ENCODE measurements at places on chromosomes 4 and X.

- no peak for DNase-seq
These were observed 21.8 kb downstream of the NOP14 start for GRCh38 chr4:2941138-2942036.

GRCh38 chrX:126982158-126982557 lies 162.6 kb downstream of the PRR32 start:
- no peak for DNase-seq

DNA sequence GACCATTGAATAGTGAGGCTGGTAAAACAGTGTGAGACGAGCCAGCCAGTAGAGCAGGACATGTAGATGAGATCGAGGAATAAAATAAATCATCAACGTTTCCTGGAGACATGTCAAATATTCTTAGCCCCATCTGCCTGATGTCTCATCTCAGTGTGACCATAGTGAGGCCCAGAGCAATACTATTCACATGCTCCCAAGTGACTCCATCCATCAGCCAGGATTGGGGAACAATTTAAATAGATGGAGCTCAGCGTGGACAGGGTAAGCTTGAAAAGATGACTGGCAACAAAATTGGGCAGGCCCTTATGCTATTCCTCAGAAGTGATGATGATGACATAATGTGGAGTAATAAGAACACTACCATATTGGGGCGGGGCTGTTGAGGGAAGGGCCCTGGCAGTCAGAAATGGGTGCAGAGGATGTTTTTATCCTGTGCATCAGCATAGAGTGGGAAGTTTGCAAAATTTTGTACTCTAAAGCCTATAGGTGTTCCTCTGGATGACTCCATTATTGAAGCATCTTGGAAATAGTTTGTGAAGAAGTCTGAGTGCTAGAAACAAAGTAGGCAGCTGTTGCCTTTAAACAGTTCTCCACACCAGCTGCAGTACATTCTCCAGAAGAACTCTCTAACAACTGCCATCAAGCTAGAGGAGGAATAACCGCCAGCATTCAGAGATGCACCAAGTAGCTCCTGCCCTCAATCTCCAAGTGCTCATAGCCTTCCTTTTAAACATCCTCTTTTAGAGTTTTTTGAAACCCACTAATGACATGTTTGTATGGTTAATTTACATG lies 333.0 kb downstream of the DCHS2 start:
- DNase-seq: no peak

DNA sequence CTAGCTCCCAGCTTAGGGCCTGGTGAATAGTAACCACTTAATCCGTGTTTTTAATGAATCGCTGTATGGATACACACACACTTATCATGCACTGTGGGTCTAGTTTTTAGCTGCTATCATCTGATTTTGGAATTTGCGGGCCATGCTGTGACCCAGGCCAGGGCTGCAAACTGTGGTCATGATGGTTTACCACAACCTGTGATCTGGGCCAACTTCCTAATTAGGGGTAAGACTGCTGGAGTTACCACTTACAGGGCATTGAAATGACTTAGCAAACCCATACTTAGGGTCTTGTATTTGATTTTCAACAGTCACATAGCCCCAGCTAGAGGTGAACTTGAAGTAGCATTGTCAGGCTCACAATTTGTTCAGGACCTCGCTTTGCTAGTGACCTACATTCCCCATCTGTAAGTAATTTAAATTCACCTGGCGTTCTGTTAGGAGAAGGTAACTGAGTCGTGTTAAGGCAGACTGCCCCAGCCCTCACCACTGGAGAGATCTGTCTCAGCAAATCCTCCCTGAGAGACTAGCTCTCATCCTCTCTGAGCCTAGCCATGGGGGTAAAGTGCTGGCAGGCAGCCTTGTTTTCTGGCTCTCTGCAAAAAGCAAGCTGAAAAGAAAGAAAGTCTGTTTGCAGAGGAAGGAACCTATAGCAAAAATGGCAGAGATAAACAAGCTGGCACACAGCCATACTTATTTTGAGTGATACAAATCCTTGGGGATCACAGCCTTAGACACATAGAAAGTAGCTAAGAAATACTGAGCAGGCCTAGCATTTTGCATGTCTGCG lies 33.8 kb upstream of the EGFL6 start:
- DNase-seq: no peak

- no peak for DNase-seq
These were observed 621.1 kb downstream of the BCOR start for GRCh38 chrX:39476604-39477021.

DNA sequence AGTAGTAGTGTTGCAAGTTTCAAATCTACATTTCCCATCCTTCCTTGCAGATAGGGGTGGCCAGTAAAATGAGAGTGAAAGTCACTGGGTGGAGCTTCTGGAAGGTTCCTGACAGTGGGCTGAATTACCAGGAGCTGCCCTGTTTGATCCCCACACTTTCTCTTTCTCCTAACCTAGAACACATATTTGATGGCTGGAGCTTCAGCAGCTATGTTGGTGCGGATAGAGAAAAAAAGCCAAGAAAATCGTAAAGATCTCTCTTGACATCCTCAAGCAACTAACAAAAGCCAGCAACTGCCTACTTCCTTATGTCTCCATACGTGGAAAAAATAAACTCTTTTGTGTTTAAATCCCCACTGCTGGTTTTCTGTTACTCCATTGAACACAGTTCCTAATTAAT lies 32.2 kb downstream of the ZNF275 start:
- DNase-seq: no peak

GRCh38 chr4:95362906-95363558 lies 185.7 kb downstream of the UNC5C start:
- DNase-seq: no peak

GRCh38 chr4:146291313-146291712 lies 77.0 kb downstream of the REELD1 start:
- no peak for DNase-seq

DNA sequence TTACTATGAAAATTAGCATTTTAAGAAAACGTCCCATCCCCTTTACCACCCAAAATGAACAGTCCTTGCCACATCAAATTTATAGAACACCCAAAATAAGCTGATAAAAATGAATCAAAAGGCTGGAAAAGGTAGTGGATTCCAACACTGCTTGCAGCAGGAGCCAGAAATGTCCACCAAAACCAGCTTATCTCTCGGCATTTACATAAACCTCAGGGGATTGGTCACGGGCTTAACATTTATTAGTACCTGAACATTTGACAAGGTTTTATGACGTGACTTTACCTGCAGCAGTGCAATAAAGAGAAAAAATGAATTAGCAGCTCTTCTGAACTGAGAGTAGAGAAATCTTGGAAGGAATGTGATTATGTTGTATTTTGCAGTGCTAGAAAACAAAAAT lies 31.6 kb downstream of the ATP8A1 start:
- no peak for DNase-seq

GRCh38 chrX:23888887-23889501 lies 18.7 kb downstream of the APOO start:
- no peak for DNase-seq

- no peak for DNase-seq
These were observed 60.9 kb upstream of the HS3ST1 start for GRCh38 chr4:11489453-11490083.

- no peak for DNase-seq
These were observed 1060.2 kb downstream of the TECRL start for GRCh38 chr4:63348735-63349673.

DNA sequence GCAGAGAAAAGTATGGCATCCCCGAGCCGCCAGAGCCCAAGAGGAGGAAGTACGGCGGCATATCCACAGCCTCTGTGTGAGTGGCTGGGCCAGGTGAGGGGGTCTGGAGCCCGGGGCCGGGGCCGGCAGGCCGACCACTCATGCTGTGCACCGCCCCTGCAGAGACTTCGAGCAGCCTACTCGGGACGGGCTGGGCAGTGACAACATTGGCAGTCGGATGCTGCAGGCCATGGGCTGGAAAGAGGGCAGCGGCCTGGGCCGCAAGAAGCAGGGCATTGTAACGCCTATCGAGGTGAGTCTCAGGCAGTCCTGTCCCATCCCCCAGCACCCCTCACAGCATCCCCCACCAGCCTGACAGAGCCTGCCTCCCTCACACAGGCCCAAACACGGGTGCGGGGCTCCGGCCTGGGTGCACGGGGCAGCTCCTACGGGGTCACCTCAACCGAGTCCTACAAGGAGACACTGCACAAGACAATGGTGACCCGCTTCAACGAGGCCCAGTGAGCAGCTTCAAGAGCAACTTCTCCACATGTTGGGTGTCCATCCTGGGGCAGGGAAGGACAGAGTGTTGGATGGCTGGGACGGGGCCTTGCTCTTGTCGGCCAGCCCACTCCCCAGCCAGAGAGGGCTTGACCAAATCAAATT lies 7.4 kb upstream of the UBA1 start:
- no peak for DNase-seq

GRCh38 chrX:105533951-105534350 lies 288.4 kb upstream of the NRK start:
- DNase-seq: no peak

DNA sequence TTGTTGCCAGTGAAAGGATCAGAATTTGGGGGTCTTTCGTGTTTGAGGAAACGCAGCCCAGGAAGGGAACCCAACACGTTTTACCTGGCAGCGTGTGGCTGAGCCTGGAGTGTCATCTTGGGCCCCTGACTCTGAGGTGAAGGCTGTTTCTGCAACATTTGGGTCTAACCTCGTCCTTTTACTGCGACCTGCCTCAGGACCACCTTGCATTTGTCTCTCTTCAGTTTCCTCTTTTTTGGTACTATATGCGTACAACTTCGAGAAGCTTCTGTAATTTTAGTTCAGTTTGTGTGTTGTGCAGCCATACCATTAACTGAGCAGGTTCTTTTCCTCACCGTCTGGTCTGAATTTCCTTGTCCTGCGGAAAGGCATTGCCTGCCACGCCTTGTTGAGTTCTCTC lies 61.5 kb downstream of the TMEM131L start:
- DNase-seq: no peak

- DNase-seq: no peak
These were observed 758 bp downstream of the SDAD1 start for GRCh38 chr4:75989846-75990528.

GRCh38 chrX:10048707-10049106 lies 81.5 kb downstream of the CLDN34 start:
- no peak for DNase-seq

DNA sequence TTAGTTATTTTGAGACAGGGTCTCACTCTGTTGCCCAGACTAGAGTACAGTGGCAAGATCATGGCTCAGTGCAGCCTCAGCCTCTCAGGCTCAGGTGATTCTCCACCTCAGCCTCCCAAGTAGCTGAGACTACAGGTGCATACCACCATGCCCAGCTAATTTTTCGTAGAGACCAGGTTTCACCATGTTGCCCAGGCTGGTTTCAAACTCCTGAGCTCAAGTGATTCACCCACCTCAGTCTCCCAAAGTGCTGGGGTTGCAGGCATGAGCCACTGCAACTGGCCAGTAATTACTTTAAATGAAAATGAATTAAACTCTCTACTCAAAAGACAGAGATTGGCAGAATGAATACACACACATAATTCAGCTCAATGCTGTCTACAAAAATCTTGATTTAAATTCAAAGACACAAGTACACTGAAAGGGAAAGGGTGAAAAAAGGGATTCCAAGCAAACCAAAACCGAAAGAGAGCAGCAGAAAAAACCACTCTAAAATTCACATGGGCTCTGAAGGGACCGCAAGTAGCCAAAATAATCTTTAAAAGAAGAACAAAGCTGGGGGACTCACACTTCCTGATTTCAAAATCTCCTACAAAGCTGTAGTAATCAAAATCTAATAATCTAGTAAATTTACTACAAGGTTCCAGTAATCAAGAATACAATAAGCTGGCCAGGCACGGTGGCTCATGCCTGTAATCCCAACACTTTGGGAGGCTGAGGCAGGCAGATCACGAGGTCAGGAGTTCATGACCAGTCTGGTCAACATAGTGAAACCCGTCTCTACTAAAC lies 11.8 kb upstream of the SPON2 start:
- no peak for DNase-seq

DNA sequence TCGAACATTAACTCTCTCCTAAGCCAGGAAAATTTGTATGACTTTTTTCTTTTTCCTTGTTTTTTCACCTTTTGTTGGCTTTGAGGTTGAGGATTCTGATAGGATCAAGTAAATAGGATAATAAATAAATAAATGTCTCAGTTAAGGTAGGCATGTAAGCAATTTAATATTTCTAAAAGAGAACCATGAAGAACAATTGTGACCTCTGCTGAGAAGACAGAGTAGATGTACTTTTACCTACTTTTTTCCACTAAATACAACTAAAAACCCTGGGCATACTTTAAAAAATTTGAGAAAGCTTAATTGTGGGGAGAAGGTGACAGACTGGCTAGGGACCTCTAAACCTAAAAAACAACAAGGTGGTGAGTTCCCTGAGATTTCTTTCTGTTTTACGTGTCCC lies 31.6 kb upstream of the CLNK start:
- no peak for DNase-seq

DNA sequence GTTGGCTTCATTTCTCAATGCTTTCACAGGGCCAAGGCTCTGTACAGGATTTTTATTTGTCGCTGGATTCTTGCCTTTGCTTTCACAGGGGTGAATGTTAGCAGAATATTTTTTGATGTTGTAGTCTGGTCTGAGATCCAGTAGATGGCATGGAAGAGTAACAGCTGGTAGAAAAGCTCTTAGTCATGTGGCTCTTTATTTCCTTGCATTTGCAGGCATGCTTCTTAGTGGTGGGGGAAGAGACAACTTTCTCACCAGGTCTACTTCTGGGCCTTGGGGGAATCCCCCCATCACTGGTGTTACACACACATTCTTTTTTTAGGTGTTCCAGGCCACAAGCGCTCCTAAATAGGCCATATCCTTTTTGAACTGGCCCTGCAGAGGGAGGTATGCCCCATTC lies 58.2 kb upstream of the DKK2 start:
- no peak for DNase-seq

- DNase-seq: no peak
These were observed 145.4 kb upstream of the RXFP1 start for GRCh38 chr4:158376106-158376840.

GRCh38 chr4:84916227-84916626 lies 50.3 kb downstream of the WDFY3 start:
- no peak for DNase-seq

Measured in NCI-H1092 (cell line).